ENCODE measurements at places on chromosomes 2 and 18. TPM values are rescaled to one million over a fixed set of nuclear protein-coding genes. Genes with fewer than 3 reads are reported as not detected.

The ITGB1BP1 gene
- 96.1 TPM for total RNA-seq

The EMILIN1 gene
- total RNA-seq, result 1.0 TPM

The TMEM169 gene
- total RNA-seq, result 2.9 TPM

The WDSUB1 gene
- 5.3 TPM for total RNA-seq

The MFSD2B gene
- not detected for total RNA-seq

The TGIF1 gene
- 15.9 TPM for total RNA-seq

The NTSR2 gene
- not detected for total RNA-seq

The CDH20 gene
- total RNA-seq, result not detected

The PLCD4 gene
- total RNA-seq, result 0.29 TPM

The LAMA1 gene
- not detected for total RNA-seq
